Stimulated activated CD4-positive, alpha-beta T cell treated with anti-CD3 and anti-CD28 coated beads, Interleukin-1b, Interleukin-23, amount 100 ng/mL, for 1 hour (primary cell): ENCODE measurements at places on chromosomes 6 and 20.

DNA sequence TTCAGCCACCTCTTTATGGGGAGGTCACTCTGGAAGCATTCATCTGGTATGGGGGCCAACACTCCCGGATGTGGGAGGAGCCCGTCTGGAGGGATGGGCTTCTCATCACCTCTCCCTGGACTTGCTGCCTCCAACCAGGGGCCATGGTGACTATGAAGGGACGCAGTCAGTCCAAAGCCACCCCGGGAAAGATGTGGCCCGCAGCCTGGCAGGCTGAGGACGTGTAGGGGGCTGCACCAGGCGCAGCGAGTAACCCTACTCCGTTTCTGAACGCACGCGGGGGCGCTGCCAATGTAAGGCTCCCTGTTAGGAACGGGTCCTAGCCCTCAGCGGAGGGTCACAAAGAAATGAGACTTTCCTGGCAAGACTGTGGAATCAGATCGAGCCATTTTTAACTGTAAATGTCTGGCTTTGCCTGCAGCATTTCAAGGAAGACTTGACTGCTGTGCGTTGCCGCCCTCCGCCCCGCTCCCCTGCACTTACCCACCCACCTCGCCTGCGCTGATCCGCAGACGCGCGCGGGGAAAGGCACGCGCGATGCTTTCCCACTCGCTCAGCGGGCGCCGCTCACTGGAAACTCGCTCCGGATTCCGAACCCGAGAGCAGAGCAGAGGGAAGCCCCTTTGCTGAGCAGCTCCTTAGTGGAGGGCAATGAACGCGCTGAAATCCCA lies 55.1 kb downstream of the IL20RA start:
- no peak for DNase-seq

GRCh38 chr6:46323312-46323965 lies 152.7 kb upstream of the ENPP5 start:
- no peak for DNase-seq

DNA sequence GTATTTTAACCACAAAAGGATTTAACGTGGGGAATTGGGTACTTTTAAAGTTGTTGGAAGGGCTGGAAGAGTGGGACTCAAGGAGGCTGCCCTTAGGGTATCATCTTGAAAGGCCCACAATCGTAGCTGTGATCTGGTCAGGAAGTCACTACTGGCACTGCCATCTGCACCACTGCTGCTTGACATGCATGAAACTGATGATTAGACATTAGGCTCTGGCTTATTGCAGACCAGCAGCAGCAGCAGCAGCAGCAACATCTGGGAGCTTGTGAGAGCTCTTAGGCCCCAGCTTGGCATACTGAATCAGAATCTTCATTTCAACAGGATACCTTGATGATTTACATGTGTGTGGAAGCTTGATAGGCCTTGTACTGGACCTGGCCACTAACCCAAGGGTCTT lies 68.6 kb downstream of the PHF20 start:
- DNase-seq: no peak

DNA sequence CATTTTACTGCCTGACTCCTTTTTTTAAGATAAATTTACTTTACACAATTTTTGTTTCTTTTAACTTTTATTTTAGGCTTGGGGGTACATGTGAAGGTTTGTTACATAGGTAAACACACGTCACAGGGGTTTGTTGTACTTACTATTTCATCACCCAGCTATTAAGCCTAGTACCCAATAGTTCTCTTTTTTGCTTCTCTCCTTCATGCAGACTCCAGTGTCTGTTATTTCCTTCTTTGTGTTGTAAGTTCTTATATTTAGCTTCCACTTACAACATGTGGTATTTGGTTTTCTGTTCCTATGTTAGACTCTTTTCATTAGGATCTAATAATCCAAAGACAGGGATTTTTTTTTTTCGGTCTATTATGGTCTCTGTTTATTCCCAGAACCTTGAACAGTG lies 83.5 kb upstream of the CCN6 start:
- DNase-seq: no peak

DNA sequence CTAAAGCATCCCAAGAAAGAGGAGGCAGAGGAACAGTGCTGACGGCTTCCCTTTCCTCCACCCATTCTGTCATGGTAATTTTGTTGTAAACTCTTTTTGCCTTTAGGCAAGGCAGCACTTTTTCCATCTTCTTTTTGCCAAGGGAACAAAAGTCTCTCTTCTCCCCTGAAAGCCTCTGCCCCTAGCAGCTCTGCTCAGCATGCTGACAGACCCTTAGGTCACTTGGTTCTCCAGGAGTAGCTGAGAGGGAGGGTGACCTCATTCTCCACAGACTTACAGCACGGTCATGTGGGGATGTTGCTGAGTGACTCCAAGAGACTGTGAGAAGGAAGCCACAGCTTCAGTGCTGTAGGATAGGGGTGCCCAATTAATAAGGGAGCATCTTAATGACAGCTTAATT lies 81.1 kb upstream of the RALGAPA2 start:
- DNase-seq: no peak
